ENCODE measurements at places on chromosomes 13 and 19.

GRCh38 chr19:17103177-17103576 is 27.6 kb downstream of the MYO9B start:
- peak; percentile 31 for DNase-seq

GRCh38 chr13:52925775-52926285 is 77.4 kb upstream of the PCDH8 start:
- no peak for DNase-seq

DNA sequence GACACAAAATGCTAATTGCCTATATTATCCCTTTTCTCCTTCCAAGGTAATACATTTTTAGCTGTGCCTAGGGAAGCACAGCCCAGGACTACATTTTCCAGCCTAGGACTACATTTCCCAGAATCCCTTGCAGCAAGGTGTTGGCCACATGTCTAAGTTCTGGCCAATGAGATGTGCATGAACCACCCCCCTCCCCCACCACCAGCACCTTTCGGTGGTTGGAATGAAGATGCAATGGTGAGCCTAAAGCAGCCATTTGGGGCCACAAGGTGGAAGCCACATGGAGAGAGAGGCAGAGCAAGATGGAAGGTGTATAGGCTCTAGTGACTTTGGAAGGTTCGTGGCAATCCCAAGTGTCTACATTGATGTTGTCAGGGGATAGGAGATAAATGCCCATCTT is 16.2 kb downstream of the UNC13A start:
- DNase-seq, result peak; percentile 11

GRCh38 chr13:47420020-47420419 is 523.2 kb upstream of the HTR2A start:
- no peak for DNase-seq

- DNase-seq, result no peak
These were observed 393.3 kb downstream of the DIAPH3 start for GRCh38 chr13:59770451-59770850.

DNA sequence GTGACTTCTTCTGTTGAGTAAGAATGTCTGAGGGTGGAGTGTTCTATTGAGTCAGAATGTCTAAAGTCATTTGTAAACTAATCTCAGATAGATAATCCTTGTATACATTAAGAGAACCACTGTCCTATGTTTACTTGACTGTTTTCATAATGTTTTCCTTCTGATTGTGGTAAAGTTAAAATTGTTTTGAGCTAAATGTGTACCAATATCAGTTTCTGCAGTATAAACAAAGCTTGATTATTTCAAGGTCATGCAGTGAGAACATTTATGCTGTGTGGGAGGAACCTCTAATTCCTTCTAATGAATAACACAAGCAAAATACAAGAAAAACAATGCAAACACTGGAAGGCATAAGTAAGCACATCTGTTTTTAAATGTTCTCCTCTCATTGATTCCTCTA is 434.6 kb downstream of the FGF14 start:
- DNase-seq, result no peak

GRCh38 chr19:42151782-42152684 is 19.8 kb upstream of the POU2F2 start:
- no peak for DNase-seq

GRCh38 chr13:109401891-109402290 is 384.5 kb downstream of the IRS2 start:
- no peak for DNase-seq

GRCh38 chr19:46746281-46747057 is at the start of gene STRN4:
Gene STRN4, minus strand, starts transcription at chr19:46746450. Its CDS starts 20 bp downstream, at chr19:46746430.
- DNase-seq, result peak; percentile 33

DNA sequence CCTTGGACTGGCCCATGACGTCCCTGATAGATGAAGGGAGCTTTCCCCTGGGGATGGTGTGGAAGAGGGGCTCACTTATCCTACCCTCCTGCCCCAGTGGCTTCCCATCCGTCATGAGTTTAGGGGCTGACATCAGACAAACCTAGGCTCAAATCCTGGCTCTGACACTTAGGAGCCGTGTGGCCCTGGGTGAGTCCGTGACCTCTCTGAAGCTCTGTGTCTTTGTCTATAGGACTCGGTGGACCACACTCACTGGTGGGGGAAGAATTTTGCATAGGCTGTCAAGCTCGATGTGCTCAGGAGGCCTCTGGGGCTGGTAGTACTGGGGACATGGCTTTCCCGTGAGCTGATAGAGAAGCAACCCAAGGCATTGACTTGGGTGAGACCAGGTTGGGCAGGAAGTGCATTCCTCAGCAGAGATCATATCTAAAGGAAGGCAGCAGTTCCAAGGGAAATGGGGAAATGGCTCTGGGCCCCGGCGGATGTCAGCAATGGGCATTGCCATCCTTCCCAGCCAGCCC is 17.4 kb upstream of the AP1M2 start:
- DNase-seq, result no peak

DNA sequence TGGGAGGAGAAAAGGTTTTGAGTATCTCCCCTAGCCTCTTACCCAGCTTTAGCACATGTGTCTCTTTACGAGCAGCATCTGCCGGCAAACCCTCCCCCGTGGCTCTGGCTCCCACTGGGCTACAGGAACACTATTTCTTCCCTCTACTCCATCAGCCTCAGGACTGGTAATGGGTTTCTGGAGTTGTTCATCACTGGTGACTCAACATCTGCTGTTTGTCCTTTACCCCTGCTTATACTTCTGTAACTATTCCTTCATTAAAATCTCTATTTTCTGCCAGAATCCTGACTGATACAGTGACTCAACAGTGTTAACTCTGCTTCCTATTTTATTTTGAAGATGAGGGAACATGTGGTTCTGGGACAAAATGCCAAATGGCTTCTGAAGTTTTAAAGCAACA is 437.3 kb upstream of the HTR2A start:
- DNase-seq, result no peak

GRCh38 chr19:29040951-29041350 is 172.0 kb downstream of the UQCRFS1 start:
- DNase-seq, result no peak

DNA sequence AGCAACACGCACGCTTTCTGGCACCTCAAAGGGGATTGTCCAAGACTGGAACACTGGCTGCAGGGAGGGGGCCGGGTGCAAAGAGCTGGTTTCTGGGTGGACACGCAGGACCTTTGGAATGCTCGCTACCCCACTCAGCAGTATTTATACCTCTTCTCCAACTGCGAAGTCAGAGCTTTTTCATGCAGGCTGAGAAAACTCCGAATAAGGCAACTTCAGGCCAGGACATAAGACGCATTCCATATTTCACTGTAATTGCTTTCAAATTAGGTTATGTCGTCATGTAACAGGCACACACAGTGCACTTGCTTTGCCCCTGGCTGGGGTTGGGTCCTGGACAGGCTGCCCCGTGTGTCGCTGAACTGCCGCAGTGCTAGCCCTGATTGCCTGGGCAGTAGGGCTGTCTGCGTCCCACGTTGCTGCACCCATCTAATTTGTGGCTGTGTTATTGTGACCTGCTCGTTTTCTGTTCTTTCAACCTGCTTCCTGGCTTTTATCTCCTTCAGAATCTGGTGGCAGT is 44.5 kb downstream of the ACTN4 start:
- DNase-seq, result no peak

DNA sequence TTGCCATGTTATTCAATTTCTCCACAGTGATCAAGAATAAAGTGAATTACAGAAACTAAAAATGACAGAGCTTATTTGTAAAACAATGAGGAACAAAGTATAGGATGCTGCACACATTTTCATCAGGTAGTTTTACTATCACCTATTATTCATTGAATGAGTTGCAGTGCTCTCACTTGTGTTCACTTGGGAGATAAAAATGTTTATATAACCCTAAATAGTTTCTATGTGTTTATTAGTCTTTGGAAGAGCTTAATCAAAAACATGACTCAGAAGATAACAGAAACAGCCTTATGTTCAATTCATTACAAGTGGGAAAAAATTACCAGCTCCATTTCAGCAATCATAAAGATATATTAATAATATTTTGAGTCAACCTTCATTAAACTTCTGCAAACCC is 796.2 kb downstream of the SLITRK1 start:
- no peak for DNase-seq

- no peak for DNase-seq
These were observed 41.1 kb downstream of the DNM2 start for GRCh38 chr19:10758978-10759377.

GRCh38 chr13:71481501-71481900 is 385.5 kb downstream of the DACH1 start:
- no peak for DNase-seq

DNA sequence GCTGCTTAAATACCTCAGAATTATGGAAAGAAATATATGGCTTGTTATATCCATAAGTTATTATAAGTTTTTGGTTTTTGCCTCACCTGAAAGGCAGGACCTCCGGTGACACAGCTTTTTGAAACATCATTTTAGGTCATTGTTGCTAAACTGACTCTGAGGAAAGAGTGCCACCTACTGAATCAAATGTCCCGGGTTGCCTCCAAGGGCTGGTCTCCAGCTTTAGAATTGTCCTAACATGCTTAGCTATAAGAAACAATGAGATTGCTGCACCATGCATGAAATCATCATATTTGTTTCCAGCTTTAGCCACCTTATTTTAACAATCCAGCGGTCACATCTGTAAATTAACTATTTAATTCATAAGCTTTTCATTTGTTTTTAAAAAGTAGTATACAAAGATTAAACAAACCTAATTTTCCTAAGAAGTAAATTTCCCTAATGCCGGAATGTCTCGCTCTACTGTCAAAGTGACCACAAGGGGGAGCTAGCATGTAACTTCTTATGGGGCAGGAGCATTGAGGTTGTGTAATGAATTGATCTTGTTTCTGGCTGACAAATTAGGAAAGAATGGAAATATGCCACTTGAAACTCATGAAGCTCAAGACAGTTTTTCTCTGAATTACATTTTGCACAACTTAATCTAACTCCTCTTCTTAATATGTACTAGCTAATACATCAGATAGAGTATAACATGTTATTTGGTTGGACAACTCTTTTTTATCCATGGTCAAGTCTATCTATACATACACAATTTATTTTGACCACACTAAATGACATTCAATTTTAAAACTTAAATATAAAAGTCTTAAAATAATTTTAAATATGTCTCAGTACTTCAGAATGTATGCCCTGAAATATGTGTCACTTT is 6.7 kb upstream of the PCDH17 start:
- peak; percentile 59 for DNase-seq

DNA sequence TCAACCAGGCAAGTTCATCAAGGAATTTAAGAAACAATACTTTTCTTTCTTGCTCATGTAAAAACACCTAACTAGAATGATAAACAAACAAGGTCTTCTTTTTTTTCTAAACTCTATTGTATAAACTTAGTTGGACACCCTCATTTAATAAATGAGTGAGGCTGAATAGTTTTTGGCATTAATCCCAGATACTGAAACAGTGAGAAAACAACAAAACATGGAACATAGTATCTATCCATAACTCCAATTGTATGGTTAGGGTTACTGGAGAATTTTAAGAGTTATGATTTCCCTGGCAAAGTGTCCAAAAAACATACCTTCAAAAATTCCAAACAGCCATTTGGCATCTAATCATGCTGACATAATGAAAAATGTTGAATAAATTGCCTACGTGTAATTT is 5.8 kb upstream of the POMP start:
- no peak for DNase-seq

GRCh38 chr19:39818626-39819097 is 15.3 kb downstream of the DYRK1B start:
- DNase-seq, result no peak

DNA sequence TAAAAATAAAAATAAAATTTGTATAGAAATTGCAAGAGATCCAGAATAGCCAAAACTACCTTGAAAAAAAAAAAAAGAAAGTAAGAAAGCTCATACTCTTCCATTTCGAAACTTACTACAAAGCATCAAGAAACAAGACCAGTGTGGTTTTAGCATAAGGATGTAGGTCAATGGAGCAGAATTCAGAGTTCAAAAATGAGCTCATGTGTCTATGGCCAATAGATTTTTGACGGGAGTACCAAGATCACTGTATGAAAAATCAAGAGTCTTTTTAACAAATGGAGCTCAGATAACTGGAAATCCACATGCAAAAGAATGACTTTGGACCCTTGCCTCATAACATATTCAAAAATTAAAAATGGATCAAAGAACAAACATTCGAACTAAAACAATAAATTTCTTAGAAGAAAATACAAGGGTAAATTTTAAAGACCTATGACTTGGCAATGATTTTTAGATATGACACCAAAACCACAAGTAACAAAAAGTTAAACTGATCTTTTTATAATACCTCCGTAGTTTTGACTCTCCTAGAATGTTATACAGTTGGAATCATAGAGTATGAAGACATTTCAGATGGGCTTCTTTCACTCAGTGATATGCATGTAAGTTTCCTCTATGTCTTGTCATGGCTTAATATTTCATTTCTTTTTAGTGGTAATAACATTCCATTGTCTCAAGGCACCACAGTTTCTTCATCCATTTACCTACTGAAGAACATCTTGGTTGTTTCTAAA is 43.2 kb downstream of the KLF12 start:
- no peak for DNase-seq

DNA sequence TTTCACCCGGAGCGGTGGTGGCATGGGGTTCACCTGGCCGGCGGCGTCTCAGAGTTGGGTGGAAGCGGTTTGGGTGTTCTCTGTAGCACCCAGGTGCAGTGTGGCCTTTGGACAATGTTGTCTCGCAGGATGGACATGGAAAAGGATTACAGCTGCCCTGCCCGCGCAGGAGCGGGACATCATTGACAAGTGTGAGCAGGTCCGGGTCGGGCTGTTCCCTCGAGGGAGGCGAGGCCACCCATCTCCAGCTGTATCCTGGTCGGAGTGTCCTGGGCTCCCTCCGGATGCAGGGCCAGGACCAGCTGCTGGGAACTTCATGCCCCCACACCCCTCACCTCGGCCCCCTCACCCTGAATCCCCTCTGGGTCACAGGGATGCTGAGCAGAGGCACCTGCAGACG is 7.8 kb upstream of the ZNF14 start:
- DNase-seq, result no peak

GRCh38 chr13:113118261-113119021 is 4.2 kb upstream of the F10 start:
- no peak for DNase-seq

GRCh38 chr19:33246709-33247440 is 21.2 kb upstream of the SLC7A10 start:
- no peak for DNase-seq

DNA sequence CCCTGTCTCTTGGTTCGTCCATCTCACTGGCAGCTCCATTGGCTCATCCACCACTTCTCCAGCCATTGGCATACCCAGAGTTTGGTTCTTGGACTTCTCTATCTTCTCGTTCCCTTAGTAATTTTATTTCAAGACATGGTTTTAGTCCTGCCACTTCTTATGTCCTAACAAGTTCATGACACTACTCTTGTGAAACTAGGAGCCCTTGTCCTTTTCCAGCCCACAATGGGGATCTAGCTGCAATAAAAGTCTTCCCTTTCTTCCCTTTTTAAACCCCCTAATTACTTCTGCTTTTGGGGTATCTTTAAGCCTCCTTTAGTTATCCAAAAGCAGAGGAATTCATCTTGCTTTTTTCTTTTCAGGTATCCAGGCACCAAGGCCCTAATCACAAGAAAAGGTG is 2.9 kb upstream of the RCBTB2 start:
- DNase-seq, result no peak

All from neural crest cell (in vitro differentiated cells).